ENCODE measurements at places on chromosomes 2 and 18.

DNA sequence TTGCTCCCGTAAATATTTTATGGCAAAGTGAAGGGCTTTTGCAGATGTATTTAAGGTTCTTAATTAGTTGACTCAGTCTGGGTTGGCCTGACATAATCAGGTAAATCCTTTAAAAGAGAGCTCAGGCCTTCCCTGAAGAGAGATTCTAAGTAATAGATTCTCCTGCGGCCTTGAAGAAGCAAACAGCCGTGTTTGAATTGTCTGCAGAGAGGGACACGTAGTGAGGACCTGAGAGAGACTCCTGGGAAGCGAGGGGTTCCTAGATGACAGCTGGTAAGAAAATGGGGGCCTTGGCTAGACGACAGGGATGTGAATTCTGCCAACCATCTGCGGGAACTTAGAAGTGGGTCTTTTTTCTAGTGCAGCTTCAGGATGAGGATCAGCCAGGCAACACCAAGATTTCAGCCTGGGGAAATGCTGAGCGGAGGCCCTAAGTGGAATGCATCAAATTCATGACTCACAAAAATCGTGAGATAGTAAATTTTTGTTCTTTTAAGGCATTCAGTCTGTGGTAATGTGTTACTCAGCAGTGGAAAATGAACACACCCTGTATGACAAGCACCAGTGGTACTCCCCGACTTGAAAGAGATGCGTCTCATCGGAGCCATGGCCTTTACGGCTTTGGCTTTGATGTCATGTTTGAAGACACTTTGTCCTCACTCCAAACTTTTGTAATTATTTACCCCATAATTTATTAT lies 62.1 kb upstream of the SMIM21 start:
- DNase-seq: peak; percentile 55

- DNase-seq: no peak
Observed at GRCh38 chr2:236904389-236905263, 181.1 kb upstream of the COPS8 start.

DNA sequence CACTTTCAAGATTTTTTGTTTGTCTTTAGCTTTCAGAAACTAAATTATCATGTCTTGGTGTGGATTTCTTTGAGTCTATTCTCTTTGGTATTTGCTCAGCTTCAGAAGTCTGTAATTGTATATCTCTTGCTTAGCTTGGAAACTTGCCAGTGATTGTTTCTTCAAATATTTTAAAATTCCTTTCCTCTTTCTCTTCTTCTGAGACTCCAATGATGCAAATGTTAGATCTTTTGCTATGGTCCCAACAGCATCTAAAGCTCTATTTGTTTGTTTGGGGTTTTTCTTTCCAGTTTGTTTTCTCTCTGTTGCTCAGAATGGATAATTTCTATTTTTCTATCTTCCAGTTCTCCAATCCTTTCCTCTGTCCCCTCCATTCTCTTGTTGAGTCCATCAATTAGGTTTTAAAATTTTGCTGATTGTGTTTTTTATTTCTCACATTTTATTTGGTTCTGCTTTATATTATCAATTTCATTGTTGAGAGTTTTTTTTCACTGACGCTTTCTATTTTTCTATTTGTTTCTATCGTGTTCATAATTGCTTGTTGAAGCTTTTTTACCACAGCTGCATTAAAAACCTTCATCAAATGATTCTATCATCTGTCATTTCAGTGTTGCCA lies 81.5 kb upstream of the DAPL1 start:
- DNase-seq: no peak

- no peak for DNase-seq
Observed at GRCh38 chr18:33128581-33128980, 311.9 kb downstream of the CCDC178 start.

- no peak for DNase-seq
Observed at GRCh38 chr2:73614105-73614504, 28.1 kb downstream of the NAT8 start.

DNA sequence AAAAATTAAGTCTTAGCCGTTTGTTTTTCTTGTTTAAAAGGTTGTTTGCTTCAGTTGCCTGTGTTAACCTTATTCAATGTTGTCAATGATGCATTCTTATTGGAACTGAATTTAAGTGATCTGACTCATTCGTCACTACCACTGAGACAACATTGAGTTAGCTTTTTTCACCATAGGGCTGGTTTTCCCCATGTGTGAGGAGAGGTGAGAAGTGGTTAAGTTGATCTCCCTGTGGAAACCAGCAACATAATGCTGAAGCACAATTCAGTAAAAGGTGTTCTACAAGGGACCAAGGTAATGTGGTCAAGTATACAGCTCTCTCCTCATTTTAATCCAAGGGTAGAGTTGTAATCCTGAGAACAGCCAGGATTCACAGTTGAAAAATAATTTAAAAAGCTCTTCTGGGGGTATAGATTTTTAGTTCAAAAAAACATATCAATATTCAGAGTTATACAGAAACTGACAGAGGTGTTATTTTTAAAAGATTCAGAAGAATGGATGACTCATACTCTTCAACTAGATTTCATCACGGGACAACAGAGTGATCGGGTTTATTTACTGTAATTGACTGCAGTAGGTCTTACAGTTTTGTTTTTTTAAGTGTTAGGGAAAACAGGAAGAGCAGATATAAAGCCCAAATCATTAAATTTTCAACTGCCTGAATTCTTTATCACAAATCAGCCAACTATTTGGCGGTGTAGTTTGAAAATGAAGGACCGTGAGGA lies 12.6 kb downstream of the NOP58 start:
- DNase-seq: no peak

GRCh38 chr2:241182126-241182525 lies 6.4 kb upstream of the ANO7 start:
- DNase-seq: no peak

GRCh38 chr2:37156071-37156856 lies 516 bp downstream of the EIF2AK2 start:
- DNase-seq: peak; percentile 70

- DNase-seq: no peak
Observed at GRCh38 chr2:143193121-143193520, 63.9 kb downstream of the ARHGAP15 start.

DNA sequence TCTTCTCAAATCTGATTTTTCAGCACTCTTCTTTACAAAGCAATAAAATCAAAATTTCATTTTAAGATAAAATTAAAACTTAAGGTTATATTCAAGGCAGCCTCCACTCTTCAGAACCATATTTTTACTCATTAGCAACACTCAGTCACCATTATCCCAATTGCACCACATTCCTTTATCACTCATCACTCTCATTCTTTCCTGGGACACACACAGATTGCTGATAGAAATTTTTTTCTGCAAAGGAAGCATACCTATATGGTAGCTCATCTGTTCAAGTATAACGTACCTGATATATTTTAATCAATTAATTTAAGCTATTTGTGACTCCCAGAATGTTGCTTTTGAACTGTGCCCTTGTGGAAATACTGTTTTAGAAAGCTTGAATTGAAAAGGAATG lies 1559.3 kb upstream of the ZEB2 start:
- DNase-seq: no peak

GRCh38 chr2:43455296-43455695 lies 140.5 kb downstream of the THADA start:
- no peak for DNase-seq

DNA sequence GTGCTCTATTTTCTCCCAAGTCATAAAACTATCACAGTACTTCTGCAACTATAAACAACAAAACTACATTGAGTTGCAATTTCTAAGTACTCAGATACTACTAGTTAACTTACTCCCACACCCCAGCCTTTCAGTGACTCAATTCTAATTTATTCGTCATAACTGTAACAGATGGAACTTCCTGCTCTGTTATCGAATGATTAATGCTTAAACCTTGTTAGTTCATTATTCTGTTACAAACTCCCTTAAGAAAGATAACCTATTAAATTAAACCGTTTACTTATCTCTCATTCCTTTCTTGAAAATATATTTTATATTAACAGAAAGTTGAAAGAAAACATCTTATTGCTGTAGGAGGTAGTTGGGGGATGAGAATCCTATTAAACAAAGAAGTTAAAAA lies 17.0 kb downstream of the TNFAIP6 start:
- DNase-seq: no peak

GRCh38 chr2:213219816-213220215 lies 64.4 kb upstream of the SPAG16 start:
- no peak for DNase-seq

GRCh38 chr18:8006979-8007378 lies 439.9 kb downstream of the PTPRM start:
- DNase-seq: no peak

DNA sequence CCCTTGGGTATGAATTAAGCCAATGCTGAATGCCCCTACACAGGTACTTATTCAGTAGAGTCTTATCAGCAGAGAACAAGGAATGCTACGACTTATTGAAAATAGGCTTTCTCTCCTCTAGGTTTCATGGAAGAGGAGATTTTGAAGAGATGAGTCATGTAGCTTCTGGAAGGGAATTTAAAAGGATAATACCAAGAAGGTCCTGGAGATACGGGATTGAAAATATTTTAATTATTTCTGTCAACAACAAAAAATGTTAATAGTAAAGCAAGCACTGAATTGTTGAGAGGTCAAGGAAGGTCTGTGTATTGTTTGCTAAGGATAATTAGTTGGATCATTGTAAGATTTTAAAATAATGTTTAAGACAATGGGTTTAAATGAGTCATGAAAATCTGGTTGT lies 293.0 kb upstream of the SPHKAP start:
- no peak for DNase-seq

DNA sequence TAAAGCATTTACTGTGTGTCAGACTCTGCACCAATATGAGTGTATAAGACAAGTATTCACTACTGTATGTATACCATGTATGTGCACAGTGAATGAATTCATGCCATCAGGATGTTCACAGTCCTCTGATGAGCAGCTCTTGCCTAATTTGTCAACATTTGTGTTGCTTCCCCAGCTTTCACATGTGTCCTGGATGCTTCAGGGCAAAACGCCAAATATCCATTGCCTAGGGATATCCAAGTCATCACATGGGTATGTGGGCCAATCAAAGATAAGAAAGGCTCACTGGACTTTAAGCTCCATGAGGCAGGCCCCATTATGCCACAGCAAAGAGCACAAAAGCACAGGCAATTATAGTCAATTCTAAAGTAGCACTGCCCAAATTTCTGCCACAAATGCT lies 134.2 kb upstream of the CHAC2 start:
- no peak for DNase-seq

Measured in LoVo (cell line).